ENCODE measurements at places on chromosomes 1 and 21. TPM values are rescaled to one million over a fixed set of nuclear protein-coding genes. Genes with fewer than 3 reads are reported as not detected.

DNA sequence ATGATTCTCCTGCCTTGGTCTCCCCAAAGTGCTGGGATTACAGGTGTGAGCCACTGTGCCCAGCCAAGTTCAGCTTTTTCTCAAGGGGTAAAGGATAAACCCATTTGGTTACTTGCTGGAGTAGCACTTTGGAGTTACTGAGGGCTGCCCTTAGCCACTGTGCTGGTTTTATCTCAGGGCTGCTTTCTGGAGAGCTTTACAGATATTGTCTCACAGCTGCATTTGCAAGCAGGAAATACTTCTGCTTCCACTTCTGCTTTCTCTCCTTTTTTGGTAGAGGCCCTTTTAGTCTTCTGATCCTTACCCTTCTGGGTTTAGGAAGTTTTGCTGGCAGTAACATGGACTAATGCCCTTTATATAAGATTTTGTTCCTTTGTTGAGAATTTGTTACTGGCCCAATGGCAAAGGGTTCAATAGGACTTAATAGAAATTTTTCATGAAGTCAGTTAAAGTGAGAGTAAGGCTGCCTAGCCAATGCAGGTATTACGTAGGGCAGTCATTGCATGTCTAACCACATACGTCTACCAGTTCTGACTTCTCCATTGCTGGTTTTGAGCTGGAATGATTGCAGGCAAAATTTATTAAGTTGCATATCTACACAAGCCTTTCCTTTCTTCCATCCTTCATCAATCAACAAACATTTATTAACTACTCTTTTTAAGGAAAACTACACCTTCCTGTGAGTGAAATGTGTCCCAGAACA lies 24.4 kb downstream of the CAP1 start:
- DNase-seq, result no peak
- no peaks in the 10 kb centered on the region for H3K27me3 ChIP-seq
- H3K27ac ChIP-seq, result no peak overlapping the region
- H3K4me1 ChIP-seq, result no peaks in the 10 kb centered on the region

DNA sequence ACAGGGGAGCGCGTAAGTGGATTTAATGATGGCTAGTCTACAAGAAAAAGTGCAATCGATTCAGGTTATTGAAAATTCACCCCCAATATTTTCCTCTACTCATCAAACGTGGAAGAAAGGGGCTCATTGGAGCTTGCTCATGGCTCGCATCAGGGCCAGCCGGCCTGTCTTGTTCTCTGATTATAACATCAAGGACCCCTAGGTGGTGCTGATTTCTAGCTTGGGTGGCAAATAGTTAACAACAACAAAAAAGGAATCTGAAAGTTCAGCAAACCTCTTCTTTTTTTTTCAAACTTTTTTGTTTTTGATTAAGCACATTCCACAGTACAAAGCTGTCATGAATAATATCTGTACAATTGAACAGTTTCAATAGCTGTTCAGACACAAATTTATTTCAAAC lies 35.8 kb upstream of the SOD1 start:
- H3K4me1 ChIP-seq, result no peaks in the 10 kb centered on the region
- DNase-seq, result no peak
- H3K27me3 ChIP-seq, result no peaks in the 10 kb centered on the region
- H3K36me3 ChIP-seq, result no peaks in the 10 kb centered on the region
- no peak overlapping the region for H3K4me3 ChIP-seq

- H3K36me3 ChIP-seq, result no peaks in the 10 kb centered on the region
- H3K27ac ChIP-seq, result no peak overlapping the region
- no peaks in the 10 kb centered on the region for H3K4me1 ChIP-seq
- no peak for DNase-seq
- no peak overlapping the region for H3K4me3 ChIP-seq
- peaks cover 3% of the 10 kb centered on the region for H3K27me3 ChIP-seq
These were observed 91.9 kb upstream of the IGSF21 start for GRCh38 chr1:18015719-18016118.

DNA sequence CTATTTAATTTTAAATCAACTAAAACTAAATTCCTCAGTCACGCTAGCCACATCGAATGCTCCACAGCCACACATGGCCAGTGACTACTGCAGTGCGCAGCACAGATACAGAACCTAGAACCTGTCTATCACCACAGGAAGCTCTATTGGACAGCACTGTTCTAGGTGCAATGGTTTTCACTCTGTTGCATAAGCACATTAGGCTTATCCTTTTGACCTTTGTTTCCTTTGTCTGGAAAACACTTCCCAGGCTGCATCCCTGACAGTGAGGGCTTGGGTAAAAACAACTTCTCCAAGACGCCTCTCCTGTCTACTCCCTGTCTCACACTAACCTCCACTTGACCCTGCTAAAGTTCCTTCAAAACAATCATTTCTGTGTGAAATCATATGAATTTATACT lies 33.6 kb upstream of the RAP1GAP start:
- H3K4me1 ChIP-seq, result 0 out of 2 replicates have a peak, but pooled peaks cover 2% of the 10 kb centered on the region
- H3K4me3 ChIP-seq, result no peak overlapping the region
- DNase-seq, result no peak
- no peak overlapping the region for H3K27ac ChIP-seq

GRCh38 chr1:243851257-243851756 lies 1.3 kb upstream of the AKT3 start:
- DNase-seq, result no peak
- peaks cover 3% of the 10 kb centered on the region for H3K4me1 ChIP-seq
- H3K27me3 ChIP-seq, result no peaks in the 10 kb centered on the region
- no peaks in the 10 kb centered on the region for H3K36me3 ChIP-seq

DNA sequence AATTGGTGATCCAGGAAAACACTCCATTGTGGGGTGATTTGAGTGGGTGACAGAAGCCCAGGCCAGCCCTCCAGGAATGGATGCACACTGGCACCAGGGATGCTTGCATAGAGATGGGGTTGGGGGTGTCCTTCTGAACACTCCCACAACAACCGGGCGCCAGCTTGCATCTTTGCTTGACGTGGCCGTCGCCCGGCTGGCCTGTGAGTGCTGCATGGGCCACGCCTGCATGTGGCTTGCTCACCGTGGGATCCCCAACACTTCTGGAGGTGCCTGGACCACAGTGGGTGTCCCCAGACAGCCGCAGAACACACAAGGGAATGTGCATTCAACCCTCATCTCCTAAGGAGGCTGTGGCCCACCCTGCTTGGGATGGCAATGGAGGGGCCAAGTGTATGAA lies 55.1 kb downstream of the SIK1 start:
- no peak for DNase-seq
- no peaks in the 10 kb centered on the region for H3K27me3 ChIP-seq
- H3K4me1 ChIP-seq, result no peaks in the 10 kb centered on the region
- no peak overlapping the region for H3K4me3 ChIP-seq
- H3K27ac ChIP-seq, result no peak overlapping the region

DNA sequence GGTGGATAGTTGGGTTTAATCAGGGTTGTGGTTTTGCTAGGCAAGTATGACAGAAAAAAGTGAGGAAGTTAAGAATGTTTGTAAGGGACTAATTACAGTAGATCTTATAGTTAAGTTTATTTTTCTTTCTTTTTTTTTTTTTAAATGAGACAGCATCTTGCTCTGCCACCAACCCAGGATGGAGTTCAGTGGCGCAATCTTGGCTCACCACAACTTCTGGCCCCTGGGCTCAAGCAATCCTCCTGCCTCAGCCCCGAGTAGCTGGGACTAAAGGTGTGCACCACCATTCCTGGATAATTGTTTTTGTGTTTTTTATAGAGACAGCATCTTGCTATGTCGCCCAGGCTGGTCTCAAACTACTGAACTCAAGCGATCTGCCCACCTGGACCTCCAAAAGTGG lies 41.7 kb downstream of the EYA3 start:
- no peaks in the 10 kb centered on the region for H3K27me3 ChIP-seq
- H3K36me3 ChIP-seq, result no peaks in the 10 kb centered on the region
- DNase-seq, result no peak
- H3K4me3 ChIP-seq, result no peak overlapping the region

DNA sequence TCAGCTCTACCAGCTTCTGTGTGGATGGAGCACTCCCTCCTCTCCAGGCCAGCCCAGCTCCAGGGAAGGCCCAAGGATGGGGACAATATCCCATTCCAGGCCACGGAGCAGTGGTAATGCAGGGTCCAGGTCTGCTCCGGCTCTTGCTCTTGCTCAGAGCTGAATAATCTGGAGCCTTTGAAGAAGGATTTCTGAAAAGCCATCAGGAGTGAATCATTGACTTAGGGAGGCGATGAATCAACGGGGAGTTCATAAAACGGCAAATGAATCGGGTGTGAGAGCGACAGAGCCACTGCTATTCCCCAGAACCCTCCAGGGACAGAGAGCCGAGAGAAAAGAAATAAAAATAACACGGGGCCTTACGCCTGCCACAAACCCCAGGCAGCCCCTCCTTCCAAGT lies 7.7 kb downstream of the POU3F1 start:
- no peak overlapping the region for H3K4me3 ChIP-seq
- no peak for DNase-seq
- no peak overlapping the region for H3K27ac ChIP-seq
- H3K4me1 ChIP-seq, result peaks cover 5% of the 10 kb centered on the region
- peaks cover 7% of the 10 kb centered on the region for H3K27me3 ChIP-seq

DNA sequence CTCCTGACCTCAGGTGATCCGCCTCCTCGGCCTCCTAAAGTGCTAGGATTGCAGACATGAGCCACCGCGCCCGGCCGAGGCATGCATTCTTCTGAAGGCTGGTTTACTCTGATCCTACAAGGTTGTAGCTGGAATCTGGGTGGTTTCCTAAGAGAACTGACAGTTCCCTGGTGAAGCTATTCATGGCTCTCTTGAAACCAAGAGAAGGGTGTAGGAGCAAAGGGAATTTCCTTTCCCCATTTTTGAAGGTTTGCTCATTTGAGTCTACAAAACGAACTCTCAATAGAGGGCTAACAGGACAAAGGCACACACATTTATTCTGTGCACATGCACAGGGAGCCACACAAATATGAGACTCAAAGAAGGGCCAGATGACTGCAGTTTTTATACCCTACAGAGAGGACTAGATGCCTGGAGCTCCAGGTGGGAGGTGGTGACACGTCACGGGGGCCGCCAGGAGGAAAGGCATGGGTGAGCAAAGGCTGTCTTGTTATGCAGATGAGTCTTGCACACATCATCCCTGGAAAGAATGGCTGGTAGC lies 49.5 kb upstream of the ERRFI1 start:
- no peak for DNase-seq
- no peak overlapping the region for H3K4me3 ChIP-seq
- H3K4me1 ChIP-seq, result peaks cover under 1% of the 10 kb centered on the region
- H3K36me3 ChIP-seq, result no peaks in the 10 kb centered on the region
- H3K27me3 ChIP-seq, result no peaks in the 10 kb centered on the region

GRCh38 chr1:25526753-25527152 lies 16.7 kb upstream of the LDLRAP1 start:
- no peaks in the 10 kb centered on the region for H3K36me3 ChIP-seq
- H3K27me3 ChIP-seq, result no peaks in the 10 kb centered on the region
- peaks cover 5% of the 10 kb centered on the region for H3K4me1 ChIP-seq
- no peak for DNase-seq

GRCh38 chr1:106621853-106622252 lies 434.6 kb upstream of the PRMT6 start:
- no peak overlapping the region for H3K4me3 ChIP-seq
- H3K4me1 ChIP-seq, result no peaks in the 10 kb centered on the region
- DNase-seq, result no peak
- H3K27ac ChIP-seq, result no peak overlapping the region
- no peaks in the 10 kb centered on the region for H3K27me3 ChIP-seq

DNA sequence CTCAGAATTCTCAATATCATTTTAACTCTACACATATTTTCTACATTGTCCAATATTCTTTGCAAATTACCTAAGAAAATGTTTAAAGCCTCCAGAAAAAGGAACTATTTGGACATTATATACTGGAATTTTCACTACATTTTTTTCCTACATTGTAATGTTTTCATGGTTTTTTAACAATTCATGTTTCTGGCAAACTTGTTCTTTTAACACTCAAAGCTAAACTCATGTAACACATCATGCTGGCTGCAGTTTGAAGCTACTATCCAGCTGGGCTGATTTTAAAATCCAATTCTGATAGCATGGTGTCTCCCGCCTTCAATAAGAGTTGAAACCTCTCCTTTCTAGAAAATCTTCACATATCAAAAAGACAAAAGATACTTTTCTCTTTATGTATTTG lies 52.0 kb downstream of the TGFBR3 start:
- no peak overlapping the region for H3K27ac ChIP-seq
- no peaks in the 10 kb centered on the region for H3K4me1 ChIP-seq
- no peak overlapping the region for H3K4me3 ChIP-seq
- DNase-seq, result no peak
- H3K36me3 ChIP-seq, result no peaks in the 10 kb centered on the region

APCS gene
- total RNA-seq, result not detected

CFAP141 gene
- total RNA-seq, result not detected

SIM2 gene
- total RNA-seq, result 0.34 TPM

TRIM17 gene
- 2.3 TPM for total RNA-seq

BEND5 gene
- 6.5 TPM for total RNA-seq

SLC1A7 gene
- total RNA-seq, result not detected

C1orf116 gene
- 3.8 TPM for total RNA-seq

All from H1 (cell line).